ENCODE measurements at places on chromosomes 7 and 10.
A peak's percentile ranks its signal among the peaks of the same experiment; 100 is the strongest.

DNA sequence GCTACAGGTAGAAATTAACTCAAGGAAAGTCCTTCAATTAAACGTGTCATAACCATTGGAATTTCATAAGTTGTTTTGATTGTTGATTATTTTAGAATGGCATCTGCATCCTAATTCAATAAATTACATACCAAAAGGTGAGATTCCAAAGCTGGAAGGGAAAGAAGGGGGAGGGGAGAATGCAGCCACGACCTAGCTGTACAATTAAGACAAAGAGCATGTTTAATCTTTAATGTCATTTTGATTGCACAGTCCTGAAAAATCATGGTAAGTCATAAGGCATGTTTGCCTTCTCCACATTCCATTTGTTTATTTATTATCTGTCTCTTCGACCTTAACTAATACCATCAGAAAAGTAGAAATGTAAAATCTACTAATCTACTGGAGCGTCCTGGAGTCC is 358.1 kb downstream of the FRMD4A start:
- no peak for DNase-seq

GRCh38 chr10:131474416-131474815 is 162.9 kb upstream of the TCERG1L start:
- no peak for DNase-seq

DNA sequence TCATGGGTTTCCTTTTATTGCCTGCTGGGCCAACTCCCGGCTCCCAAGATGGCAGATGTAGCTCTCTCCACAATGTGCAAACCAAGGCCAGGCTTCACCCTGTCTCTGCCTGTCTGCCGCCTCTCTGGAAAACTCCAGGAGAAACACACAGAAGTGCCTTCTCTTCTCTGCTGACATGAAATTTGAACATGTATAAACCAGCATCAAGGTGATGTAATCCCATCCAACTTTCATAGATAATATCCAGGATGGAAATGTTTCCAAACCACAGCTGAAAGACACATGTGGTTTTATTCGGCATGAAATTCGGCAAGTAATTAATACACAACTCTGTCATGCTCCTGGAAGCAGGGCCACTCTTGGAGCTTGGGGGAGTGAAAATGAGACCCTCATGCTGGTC is 297.2 kb downstream of the C7orf25 start:
- DNase-seq, result no peak

GRCh38 chr10:12186323-12186722 is 9.4 kb downstream of the NUDT5 start:
- no peak for DNase-seq

- no peak for DNase-seq
Observed at GRCh38 chr10:58173391-58173790, 94.3 kb downstream of the IPMK start.

DNA sequence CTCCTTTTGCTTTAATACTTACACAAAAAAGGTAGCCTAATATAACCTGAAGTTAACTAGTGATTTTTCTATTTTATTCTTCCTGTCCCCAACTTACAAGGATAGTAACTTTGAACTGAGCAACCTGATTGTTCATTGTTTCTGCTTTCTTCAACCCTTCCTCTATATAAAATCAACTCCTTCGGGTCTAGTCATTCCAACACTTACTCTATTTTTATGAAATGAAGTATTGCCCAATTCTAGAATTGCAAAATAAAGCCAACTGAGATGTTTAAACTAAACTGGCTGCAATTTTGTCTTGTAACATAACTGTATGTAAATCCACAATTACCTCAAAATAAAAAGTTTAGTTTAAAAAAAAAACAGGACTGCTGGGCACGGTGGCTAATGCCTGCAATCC is 20.3 kb upstream of the DNA2 start:
- DNase-seq, result no peak

DNA sequence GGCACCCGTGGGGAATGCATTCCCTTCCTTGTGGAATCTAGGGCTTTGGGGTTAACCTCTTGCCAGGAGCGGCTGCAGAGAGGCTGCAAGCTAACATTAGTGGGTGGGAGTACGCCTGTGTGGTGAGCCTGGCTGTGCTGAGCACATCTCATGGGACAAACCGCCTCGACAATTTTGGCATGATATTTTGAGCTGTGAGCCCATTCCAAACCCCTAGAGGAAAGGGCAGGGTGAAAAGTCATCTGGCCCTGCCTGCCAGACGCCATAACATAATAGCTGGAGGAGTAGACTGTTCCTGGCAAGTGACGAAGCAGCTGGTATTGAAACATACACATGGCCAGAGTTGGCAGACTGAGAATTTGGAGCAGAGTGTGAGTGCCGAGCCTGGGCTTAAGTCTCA is 110.0 kb downstream of the TACC2 start:
- no peak for DNase-seq

- no peak for DNase-seq
Observed at GRCh38 chr10:46198516-46198915, 88.3 kb upstream of the ANTXRL start.

- no peak for DNase-seq
Observed at GRCh38 chr7:32385316-32385956, 104.7 kb downstream of the LSM5 start.

- DNase-seq, result no peak
Observed at GRCh38 chr7:135508883-135509588, 866 bp downstream of the CNOT4 start.

- no peak for DNase-seq
Observed at GRCh38 chr7:118590107-118590506, 365.6 kb downstream of the ANKRD7 start.

DNA sequence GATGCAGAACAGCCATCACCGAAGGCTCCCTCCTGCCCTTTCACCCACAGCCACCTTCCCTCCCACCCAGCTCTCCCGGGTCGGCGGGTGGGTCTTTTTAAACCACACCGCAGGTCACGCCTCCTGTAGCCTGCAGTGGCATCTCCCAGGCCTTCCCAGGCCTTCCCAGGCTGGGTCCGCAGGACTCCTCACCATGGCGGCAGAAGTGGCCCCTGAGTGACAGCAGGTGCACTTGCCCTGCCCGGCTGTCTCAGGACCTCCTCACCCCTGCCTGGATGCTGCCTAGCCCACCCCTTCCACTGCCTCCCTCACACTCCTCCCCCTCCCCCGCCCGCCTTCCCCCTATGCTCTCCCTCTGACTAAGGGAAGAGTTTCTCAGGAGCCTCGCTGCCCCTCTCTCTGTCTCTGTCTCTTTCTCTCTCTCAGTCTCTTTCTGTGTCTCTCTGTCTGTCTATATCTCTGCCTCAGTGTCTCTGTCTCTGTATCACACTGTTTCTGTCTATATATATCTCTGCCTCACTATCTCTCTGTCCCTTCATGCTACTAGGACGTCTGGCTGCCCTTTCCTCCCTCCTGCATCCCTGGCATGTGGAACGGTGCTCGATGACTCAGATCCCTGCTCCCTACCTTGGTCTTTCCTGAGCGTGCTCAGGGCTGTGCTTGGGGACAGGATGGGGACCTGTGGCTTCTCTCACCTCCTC is 57.5 kb downstream of the GLRX3 start:
- no peak for DNase-seq

GRCh38 chr10:133275684-133276092 is 980 bp downstream of the ADAM8 start:
- DNase-seq, result peak; percentile 38

DNA sequence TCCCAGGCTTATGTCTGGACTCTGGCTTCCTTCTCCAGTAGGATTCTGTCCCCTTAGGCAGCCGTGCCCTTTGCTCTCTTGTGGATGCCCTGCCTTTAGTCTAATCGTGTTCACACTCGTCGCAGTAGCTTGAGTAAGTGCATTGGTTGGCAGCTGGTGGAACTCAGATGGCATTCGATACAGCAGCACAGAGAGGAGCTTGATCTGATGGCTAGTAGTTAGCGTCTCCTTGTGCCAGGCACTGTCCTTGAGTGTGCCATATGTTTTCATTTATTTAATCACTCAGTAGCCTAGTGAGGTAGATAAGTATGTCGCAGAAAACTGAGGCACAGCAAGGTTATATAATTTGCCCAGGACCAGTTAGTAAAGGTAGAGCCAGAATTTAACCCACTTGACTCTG is 18.2 kb upstream of the PARP12 start:
- DNase-seq, result no peak

DNA sequence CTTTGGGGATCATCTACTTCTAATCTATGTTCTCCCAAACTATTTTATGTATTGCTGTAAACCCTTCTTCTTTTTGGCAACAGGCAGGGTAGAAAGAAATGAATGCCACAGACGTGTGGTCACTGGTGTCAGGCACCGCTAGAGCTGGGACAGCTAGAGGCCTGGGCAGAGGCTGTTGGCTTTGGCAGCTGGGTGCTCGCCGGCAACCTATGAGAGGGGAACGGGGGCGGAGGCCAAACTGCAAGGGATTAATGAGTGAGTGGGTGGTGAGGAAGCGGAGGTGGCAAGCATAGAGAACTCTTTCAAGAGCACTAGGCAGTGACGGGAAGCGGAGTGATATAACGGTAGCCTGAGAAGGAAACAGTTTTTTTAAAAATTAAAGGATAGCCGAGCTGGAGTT is 78.5 kb downstream of the CREB5 start:
- DNase-seq, result no peak

DNA sequence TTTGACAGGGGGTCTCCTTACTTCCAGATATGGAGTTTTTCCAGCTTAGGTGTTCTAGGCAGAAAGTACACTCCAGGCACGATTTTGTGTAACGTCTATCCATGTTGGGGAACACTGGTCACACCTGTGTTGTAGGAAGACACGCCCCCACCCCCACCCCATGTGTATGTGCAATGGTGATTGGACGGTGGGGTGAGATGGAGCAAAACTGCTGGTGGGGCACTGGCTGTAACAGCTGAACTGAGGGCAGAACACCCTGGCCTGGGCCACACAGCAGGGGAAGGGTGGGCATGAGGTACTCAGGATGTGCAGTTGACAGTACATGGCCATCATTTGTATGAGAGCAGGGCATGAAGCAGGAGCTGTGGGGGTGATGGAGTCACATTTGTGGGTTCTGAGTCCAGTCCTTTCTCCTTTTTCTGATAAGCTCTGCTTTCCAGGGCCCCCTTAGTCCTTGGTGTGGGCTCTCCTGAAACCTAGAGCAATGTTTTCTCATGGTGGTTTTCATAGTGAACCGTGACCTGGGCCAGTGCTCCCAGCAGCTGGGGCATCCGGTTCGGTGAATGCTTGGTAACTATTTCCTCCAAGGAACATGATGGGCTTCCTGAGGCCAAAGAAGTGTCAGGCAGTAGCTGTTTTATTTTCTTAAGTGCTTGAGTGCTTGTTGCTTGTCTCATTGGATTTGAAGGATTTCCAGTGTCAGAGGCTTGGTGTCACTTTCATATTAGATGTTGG is 63.4 kb upstream of the AQP1 start:
- no peak for DNase-seq

- DNase-seq, result no peak
Observed at GRCh38 chr10:35043796-35044344, 46.3 kb downstream of the CUL2 start.

GRCh38 chr7:27873981-27874957 is 134.3 kb downstream of the TAX1BP1 start:
- no peak for DNase-seq

DNA sequence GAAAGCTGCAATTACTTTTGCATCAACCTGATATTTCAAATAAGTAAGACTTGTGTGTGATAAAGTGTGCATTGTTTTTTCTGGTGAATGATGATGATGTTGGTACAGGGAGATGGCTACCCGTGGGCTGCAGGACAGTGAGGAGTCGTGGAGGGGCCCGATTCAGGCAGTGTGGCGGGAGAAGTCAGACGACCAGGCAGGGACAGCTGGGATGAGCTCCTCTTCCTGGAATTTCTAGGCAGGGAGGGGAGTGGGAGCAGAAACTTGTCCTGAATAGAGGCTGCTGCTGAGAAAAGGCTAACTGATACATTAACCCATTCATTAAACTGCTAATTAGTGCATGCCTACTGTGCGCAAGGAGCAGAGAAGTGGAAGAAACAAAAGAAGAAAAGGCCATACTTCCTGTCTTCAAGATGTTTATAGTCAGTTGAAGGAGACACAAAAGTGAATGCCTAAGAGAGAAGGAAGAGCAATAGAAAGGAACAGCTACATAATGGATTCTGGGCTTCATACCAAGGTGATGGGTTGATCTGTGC is 9.3 kb upstream of the GATAD1 start:
- no peak for DNase-seq

DNA sequence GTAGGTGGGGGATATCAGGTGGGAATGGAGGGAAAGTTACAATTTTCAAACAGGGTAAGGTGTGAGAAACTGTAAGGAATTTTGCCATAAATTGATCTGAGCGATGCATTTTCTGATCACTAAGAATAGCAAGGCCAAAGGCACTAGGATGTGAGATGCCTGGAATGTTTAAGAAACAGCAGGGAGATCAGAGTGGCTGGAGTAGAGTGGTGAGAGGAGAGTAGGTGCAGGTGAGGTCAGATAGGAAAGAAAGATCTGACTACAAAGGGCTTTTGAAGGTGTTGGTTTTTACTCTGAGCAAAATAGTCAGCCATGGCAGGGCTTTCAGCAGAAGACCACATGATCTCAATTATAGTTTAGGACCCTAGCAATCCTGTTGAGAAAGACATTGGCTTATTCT is 55.0 kb downstream of the HDAC9 start:
- DNase-seq, result no peak

DNA sequence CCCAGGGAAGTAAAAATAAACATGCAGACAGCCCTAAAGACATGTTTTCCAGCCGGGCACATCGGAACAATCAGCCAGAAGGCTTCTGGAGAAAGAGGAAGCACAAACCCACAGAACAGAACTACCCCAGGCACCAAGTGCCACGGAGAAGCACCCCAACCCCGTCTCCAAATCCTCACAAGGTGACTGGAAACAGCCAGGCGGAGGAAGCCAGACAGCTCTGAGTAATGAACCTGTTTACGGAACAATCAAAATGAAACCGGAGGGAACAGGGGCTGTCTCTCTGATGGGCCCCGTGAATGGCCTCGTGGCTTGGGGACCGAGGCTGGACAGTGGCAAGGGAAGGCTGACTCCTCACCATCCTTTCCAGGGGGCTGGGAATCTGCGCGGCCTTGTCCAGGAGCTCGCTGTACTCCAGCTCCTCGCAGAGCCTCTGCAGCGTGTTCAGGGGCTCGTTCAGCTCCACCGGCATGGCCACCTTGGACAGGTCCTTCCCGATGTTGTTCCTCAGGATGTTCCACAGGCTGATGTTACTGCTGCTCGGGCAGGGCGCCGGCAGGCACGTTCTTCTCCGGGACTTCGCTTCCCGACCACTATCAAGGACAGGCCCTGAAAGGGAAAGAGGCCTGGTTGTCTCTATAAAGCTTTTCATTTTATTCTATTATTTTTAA is 77.0 kb upstream of the GSDME start:
- no peak for DNase-seq

- DNase-seq, result no peak
Observed at GRCh38 chr7:17690030-17690429, 250.3 kb downstream of the SNX13 start.

DNA sequence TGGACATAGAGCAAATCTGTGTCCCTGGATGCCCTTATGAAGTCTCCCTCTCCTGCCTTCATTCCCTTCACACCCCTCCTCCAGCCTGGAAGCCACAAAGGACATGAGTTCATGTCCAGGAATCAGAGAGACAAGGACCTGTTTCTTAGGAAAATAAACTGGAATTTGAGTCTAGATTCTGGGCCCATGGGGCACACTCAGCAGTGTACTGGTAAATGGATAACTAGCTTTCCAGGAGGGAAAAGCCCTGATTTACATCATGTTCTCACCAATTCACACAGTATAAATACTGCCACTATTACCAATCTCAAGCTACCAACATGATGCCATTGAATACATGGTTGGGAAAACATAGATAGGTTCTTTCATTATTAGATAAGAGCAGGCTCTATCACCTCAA is 9.9 kb downstream of the FAM237B start:
- DNase-seq, result no peak

Measured in T1000 (cell line).